ENCODE measurements at places on chromosomes 2 and 18.

GRCh38 chr2:139704606-139705005, 924.4 kb upstream of the NXPH2 start:
- DNase-seq, result no peak

GRCh38 chr2:102080451-102081242, 61.9 kb upstream of the IL1R1 start:
- peak; percentile 68 for DNase-seq

- no peak for DNase-seq
Observed at GRCh38 chr2:147405651-147406050, 439.2 kb upstream of the ACVR2A start.

DNA sequence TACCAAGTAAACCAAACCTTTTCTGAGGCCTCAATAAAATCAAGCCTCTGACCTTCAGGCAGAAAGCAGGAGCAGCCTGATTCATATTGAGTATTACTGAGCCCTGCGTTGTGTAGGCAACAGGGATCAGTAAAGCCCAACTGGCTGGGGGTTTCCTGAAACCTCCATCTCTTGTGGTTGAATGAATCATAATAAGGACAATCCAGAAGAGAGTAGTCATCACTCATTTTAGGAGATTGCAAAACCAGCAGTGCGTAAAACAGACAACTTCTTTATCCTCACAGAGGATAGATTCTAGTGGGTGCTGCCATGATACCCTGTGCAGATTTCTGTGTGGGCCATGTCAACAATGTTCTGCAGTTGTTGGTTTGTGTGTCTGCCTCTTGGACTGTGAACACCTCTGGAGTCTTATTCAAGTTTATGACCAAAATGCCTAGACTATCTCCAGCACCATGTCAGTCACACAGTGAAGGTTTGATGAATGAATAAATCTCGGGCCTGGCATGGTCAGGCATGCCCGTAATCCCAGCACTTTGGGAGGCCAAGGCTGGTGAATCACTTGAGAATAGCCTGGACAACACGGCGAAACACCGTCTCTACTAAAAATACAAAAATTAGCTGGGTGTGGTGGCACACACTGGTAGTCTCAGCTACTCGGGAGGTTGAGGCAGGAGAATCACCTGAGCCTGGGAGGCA, 51.8 kb upstream of the RAB27B start:
- peak; percentile 98 for DNase-seq

DNA sequence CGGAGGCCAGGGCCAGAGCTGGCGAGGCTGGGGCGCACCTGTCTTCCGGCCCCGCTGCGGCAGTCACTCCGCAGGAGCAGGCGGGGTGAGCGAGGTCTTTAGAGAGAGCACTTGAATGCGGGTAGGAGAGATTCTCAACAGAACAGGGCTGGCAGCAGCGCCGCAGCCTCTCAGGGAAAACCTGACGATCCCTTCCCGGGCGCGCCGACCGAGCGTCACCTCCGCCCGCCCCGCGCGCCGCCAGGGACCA, 526 bp downstream of the PRKRA start:
- DNase-seq, result no peak

- no peak for DNase-seq
Observed at GRCh38 chr2:6845903-6846302, 19.8 kb downstream of the CMPK2 start.

DNA sequence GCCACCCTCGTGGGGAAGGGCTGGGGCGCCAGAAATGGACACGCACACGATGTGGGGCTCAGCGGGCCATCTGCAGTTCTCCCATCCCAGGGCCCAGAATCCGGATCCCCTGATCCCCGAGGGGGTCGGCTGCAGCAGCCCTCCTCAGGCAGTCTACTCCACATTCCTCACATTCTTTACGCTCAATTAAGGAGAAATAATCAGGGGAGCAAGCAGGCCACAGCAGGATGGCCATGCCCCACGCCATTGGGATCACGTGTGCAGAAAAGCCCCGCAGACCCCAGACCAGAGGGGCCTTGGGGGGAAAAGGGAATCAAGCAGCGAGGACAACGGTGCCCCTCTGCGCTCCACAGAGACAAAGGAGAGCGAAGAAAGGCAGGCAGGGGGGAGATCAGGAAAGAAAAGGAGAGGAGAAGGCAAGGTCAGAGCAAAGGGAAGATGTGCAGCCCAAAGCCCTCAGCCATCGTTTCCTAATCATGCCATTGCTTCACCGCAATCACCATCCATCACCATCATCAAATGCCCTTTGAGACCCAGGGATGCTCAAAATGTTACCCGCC, 17.5 kb upstream of the PKDCC start:
- DNase-seq, result no peak

GRCh38 chr2:223047260-223047761, 4.7 kb upstream of the KCNE4 start:
- peak; percentile 97 for DNase-seq

DNA sequence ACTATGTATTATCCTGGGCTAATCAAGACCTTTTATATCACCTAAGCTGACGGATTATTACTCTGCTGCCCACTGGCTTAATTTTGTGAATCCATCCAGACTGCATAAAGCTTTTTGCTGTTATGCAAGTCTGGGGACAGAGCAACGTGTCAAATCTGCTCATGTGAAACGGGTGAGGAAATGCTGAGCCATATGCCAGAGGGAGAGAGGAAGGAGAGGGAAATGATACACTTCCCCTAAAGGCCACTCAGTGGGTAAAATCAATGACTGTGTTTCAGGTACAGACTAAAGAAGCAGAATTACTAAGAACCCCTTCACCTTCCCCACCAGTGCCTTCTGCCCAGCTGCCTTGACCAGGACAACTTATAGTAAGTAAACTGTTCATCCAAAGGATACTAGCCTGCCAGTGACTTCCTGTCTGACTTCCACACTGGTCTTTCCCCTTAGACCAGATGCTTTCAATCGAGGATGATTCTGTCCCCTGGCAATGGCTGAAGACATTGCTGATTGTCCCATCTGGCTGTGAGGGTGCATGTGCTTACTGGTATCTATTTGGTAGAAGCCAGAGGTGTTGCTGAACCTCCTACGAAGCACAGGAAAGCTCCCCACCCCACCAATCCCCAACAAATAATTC, 43.0 kb downstream of the STAT1 start:
- DNase-seq, result no peak

GRCh38 chr2:204416236-204416635, 129.0 kb upstream of the PARD3B start:
- DNase-seq, result no peak

Measured in fibroblast of skin of back (primary cell).